ENCODE measurements at places on chromosomes 13 and 19.

DNA sequence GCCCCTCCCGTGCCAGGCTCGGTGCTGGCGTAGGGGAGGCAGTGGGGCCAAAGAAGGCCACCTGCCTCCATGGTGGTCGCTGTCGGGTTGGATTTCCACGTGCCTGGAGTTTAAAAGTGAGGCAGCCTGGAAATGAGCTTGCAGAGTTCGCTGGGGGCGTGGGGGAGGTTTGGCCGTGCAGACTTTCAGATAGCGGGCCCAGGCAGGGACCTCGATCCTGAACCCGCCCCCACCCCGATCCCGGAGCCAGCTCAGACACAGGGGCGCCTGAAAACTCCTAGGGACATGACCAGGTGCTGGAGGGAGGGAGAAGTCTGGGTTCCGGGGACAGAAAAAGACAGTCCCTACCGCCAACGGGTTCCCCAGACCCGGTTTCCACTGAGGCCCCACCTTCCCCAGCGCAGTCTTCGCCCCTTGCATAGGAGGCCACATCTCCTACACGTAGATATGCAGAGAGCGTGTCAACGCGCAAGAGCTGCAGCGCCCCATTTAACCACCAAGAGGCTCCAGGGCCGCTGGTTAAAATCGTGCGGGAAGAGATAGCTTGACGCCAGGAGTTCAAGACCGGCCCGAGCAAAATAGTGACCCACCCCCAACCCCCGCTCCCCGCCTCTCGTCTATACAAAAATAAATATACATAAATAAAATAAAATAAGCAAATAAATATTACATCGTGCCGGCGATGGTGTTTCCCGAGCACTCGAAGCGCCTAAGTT, 8.5 kb downstream of the CCDC8 start:
- no peak for DNase-seq

DNA sequence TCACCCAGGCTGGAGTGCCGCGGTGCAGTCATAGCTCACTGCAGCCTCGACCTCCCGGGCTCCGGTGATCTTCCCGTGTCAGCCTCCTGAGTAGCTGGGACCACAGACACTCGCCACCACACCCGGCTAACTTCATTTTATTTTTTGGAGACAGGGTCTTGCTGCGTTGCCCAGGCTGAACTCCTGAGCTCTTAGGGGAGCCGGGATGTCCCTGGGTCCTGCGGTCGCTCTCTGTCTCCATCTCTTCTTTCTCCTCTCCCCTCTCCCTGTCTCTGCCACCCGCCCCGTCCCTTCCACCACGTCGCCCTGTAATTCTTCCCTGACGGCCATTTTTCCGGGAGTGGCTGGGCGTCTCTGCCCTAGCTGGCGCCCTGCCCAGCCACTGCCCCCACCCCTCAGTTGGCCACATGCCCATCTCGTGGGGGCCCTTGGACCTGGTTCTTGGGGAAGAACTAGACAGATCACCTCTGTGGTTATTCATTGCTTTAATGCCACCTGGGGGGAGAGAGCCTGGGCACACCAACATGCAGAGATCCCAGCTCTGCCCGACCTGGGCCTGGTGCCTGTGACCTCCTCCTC, 18.9 kb downstream of the ARID3A start:
- DNase-seq, result no peak

DNA sequence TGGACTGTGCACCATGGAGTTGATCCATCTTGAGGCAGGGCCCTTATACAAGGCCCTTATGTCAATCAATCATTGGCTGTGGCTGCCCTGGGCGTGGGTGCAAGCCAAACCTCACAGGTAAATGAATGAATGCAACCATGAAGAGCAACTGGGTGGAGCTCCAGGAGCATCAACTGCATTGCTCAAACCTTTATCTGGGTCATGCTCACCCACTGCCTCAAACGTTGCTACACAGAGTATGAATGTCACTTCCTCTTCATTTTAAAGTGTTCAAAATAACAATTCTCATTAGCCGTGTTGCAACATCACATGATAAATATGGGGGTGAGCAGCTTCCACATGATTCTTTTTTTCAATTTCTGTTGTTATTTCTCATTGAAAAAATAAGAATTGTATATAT, 6.4 kb upstream of the ZNF333 start:
- no peak for DNase-seq

- no peak for DNase-seq
Observed at GRCh38 chr13:73138276-73138637, 79.5 kb downstream of the KLF5 start.

DNA sequence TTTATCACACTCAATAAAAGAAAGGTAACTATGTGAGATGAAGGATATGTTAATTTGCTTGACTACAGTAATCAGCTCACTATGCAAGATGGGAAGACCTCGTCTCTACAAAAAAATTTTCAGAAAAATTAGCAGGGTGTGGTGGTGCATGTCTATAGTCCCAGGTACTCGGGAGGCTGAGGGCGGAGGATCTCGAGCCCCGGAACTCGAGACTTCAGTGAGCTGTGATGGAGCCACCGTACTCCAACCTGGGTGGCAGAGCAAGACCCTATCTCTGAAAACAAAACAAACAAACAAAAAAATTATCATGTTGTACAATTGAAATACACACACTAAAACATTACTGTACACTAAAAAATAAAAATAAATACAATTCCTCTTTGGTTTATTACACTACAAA, 376.7 kb upstream of the KLHL1 start:
- no peak for DNase-seq

DNA sequence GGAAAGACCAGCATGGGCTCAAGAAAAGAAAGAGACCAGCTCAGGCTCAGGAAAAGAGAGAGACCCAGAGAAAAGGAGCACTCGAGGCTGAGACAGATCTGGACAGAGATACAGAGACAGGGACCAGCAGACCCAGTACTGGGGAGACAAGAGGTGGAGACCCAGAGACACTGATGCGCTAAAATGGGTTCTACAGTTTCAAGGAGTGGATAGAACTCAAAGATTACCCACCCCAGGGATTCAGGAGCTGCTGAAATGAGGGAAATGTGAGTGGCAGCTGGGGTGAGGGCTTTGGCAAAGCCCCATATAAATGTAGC, 609 bp upstream of the ZSCAN18 start:
- DNase-seq, result no peak

DNA sequence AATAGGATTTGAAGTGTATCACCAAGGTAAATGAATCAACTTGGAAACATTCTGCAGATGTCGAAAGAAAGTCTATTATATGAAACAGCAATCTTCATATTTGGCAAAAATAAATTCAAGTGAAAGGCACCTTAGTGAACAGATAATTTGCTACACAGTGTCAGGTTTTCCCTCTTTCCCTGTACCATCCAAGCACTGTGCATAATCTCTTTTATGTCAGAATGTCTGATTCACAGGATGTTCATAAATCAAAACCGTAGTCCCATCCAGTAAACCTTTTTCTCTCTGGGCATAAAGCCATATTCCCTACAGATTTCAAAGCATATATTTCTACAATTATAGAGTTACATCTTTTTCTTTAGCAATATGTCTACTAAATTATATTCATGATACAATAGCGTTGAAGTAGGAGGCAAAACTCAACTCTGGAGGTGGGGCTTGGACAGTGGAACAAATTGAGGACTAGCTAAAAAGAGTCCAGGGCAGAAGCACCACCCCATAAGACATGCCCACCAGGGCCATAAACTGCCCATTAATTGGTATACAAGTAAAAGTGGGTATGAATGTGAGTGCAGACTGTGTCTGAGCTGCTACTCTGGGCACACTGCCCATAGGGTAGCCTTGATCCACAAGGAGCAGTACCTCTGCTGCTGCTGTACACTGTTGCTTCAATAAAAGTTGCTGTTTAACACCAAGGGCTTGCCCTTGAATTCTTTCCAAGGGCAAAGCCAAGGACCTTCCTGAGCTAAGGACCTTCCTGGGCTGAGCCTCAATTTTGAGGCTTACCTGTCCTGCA, 72.1 kb upstream of the MYCBP2 start:
- DNase-seq, result no peak

GRCh38 chr13:65943024-65943423, 1287.1 kb downstream of the PCDH9 start:
- DNase-seq, result no peak

- no peak for DNase-seq
Observed at GRCh38 chr19:271856-272255, 19.3 kb downstream of the PLPP2 start.

GRCh38 chr19:16075430-16076153, 703 bp upstream of the TPM4 start:
- no peak for DNase-seq

DNA sequence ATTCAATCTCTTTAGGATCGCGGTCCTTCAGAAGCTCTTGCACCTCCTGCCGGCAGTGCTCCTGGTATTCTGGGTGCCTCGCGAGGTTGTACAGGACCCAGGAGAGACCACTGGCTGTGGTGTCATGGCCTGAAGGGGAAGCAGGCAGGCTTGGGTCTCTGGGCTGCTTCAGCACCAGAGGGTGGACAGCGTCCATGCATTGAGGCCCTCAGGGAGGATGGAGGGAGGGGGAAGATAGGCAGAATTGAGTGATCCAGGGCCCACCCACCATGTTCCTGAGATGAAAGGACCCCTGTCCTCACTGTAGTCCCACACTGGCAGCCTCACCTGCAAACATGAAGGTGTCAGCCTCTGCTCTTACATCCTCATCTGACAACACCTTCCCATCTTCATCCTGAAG, 17.9 kb upstream of the OR10H5 start:
- no peak for DNase-seq

DNA sequence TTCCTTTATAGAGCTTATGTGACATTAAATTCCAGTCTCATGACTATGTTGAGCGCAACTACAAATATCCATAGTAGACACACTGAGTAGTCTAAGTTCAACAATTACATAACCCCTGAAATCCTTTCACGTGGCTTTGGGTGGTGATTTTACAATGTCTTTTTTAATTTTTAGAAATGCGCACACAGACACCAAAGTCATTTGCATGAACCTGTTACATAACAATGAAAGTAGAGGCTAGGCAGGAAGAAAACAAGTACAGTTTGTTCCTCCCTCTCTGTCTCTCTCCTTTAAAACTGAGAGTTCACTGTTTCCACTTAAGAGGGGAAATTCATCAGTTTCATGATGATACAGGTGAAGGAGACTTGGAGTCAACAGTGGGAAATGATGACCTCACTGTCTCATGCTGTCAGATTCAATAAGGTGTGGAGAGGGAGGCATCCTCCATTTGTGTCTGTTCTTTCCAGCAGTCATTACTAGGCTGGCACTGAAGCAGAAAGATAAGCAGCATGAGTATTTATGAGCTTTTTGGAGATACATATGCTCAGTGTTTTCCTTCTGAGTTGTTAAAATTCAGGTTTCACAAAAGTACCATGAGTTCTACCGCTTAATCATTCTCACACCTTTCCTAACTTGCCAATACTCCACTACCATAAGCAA, 201.8 kb downstream of the LHFPL6 start:
- no peak for DNase-seq

- DNase-seq, result no peak
Observed at GRCh38 chr13:99273128-99273527, 14.9 kb upstream of the GPR18 start.

DNA sequence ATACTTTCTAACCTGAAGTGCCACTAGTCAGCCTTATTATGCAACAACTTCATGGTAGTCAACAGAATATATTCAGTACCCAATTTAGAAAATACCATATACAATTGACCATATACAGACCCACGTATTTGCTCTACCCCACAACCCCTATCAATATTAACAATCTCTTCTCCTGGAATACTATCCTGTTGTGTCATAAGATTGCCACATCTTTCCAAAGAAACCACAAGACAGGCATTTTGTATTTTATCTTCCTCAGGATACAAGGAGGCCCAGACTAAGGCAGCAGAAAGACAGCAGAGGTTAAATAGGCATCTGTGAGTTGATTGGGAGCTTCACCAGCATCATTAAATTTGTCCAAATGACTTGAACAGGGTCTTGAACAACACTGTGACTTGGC, 4.5 kb downstream of the SPART start:
- no peak for DNase-seq

DNA sequence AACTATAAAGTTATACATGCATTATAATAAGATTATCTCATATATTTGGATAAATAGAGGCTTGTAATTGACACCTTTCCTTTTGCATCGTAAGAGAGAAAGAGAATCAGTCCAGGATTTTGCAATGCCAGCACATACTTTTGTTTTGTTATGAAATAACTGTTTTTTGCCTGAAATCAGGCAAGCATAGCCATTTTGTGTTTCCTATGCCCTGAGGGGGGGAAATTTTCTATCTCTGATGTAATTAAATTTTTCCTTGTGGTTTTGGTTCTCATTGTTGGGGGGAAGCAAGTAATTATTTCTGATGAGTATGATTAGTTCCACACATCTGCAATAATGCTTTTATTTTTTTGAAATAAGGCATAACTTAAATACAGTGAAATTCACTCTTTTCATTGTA, 229.4 kb downstream of the NDFIP2 start:
- no peak for DNase-seq

- DNase-seq, result no peak
Observed at GRCh38 chr13:111860231-111860552, 206.8 kb upstream of the SOX1 start.

DNA sequence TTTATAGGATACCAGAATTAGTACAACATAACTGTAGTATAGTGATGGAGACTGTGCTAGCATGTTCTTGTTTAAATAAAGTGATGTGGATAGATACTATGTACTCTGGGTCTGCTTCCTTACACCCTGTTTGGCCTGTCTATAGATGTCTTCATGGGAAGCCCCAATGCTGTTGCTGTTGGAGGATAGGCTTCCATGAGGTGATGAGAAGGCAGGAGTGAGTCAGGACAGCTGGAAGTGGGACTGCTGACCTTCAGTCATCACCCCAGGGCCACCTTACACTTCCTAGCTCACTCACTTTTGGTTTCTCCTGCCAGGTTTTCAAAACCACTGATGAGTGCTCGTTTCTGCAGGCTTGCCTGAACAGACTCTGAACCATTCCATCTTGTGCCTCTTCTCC, 4.2 kb downstream of the KCTD4 start:
- no peak for DNase-seq

DNA sequence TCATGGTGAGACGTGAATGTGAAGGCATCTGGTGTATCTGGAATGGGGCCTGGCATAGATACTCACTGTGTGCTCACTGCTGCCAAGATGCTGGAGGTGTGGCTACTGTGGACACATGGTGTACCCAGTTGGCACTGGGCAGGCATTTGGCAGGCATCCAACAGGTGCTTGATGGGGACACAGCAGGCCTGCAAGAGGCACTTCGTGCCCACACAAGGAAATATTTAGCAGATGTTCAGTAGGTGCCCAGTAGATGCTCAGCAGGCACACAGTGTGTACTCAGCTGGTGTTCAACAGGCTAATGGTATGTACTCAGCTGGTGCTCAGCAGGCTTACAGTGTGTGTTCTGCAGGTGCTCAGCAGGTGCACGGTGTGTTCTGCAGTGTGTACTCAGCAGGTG, 14.2 kb downstream of the CRTC1 start:
- no peak for DNase-seq
